ENCODE measurements at places on chromosomes 16 and 17. TPM values are rescaled to one million over a fixed set of nuclear protein-coding genes. Genes with fewer than 3 reads are reported as not detected.

DNA sequence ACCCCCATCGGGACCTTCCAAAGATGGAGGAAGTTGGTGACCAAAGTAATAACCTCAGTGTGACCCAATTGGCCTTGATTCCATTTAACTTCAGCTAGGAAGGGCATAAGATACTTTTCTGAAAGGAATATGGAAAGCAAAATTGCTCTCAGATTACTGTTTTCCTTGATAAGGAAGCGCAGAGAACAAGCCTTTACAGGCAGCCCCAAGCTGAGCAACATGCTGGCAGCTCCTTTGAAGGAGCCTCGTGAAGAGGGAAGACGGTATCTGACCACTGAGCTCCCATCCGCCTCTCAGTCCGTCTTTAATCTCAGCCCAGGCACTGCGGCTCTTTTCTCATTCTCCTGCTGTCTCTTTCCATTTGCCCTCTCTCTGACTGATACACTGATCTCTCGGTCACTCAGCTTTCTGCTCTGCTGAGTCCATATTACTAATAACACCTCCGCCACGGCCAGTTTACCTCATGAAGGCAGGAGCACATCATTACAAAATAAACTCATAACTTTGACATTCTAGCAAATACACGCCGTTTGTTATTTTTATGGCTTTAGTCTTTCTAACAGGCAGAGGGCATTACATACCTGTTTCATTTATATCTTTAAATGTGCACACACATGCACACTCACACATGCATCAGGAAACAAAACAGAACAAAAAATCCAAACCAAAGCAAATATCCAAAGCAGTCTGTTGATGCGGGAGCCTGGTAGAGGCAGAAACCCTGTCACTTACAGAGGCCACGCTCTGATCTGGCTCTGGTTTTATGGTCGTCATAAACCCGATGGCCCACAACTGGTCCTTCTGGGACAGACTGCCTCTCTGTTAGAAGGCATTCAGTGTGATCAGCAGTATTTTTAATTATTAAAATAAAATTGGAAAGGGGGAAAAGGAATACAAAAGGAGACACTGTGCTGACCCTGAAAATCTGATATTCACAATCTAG is 183.2 kb downstream of the AATF start:
- no peak for DNase-seq

DNA sequence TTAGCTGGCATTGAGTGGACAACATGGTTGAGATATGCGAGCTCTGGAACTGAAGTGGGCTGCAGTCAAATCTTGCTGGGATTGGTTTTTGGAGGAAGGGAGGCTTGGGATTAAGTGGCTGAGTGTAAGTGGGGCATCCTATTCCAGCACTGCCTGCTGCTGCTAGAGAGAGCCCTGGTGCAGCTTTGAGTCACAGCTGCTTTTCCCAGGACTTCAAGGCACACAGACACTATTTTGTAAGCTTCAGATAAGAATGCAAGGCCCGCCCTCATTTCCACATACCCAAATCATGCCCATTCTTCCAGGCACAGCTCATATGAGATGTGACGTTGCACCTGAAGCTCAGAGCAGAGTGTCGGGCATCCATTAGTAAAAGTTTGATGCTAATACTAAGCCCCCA is 10.2 kb upstream of the MAF start:
- DNase-seq: no peak

GRCh38 chr16:8554881-8555280 is 35.4 kb downstream of the TMEM114 start:
- DNase-seq: no peak

GRCh38 chr16:89574681-89575246 is 794 bp upstream of the CPNE7 start:
- DNase-seq: no peak

SPIRE2 gene
- 2.2 TPM for total RNA-seq
